ENCODE measurements at places on chromosomes 11 and 22. TPM values are rescaled to one million over a fixed set of nuclear protein-coding genes. Genes with fewer than 3 reads are reported as not detected.

DNA sequence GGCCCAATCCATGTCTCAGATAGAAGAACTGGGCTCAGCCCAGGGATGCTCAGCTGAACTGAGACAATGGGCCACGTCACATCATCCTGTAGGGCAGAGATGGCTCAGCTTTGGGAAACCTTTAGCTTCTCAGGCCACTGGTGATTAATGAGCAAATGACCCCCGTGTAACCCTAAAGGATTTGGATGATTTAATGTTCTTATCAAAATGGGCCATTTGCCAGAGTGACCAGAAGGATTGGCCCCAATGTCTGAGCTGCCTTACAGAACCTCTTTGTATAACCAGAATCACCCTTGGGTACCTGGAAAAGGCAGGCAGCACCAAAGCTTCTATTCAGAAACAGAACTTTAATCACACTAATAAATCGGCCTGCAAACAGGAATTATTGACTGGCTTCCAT is 73.7 kb downstream of the ABTB2 start:
- no peak overlapping the region for H3K4me3 ChIP-seq
- no peaks in the 10 kb centered on the region for H3K27me3 ChIP-seq
- no peak for DNase-seq
- H3K27ac ChIP-seq: no peak overlapping the region
- H3K36me3 ChIP-seq: no peaks in the 10 kb centered on the region

GRCh38 chr11:134742956-134743819 is 331.1 kb upstream of the B3GAT1 start:
- no peak overlapping the region for H3K4me3 ChIP-seq
- peak; percentile 87 for DNase-seq
- H3K27me3 ChIP-seq: no peaks in the 10 kb centered on the region
- no peak overlapping the region for H3K27ac ChIP-seq

The SYCE3 gene
- total RNA-seq: not detected

DNA sequence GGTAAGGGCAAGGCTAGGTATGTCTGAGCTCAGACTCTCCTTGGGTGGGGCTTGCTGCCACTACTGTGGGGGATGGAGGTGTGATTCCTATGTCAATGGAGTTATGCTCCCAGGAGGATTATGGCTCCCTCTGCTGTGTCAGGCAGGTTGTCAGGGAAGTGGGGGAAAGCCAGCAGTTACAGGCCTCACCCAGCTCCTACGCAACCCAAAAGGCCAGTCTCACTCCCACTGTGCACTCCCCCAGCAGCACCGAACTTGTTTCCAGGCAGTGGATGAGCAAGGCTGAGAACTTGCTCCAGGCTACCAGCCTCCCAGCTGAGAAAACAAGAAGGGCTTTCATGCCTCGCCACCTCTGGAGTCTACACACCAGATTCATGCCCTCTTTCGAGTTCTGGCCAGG is 18.2 kb downstream of the C11orf91 start:
- H3K27me3 ChIP-seq: no peaks in the 10 kb centered on the region
- no peak overlapping the region for H3K4me3 ChIP-seq
- no peak for DNase-seq
- no peaks in the 10 kb centered on the region for H3K4me1 ChIP-seq
- H3K36me3 ChIP-seq: no peaks in the 10 kb centered on the region

The TMPRSS5 gene
- total RNA-seq: 2.4 TPM

GRCh38 chr11:2665526-2666400 is 34.0 kb downstream of the KCNQ1OT1 start:
- no peak overlapping the region for H3K27ac ChIP-seq
- H3K4me1 ChIP-seq: no peaks in the 10 kb centered on the region
- peaks cover 18% of the 10 kb centered on the region for H3K36me3 ChIP-seq
- H3K27me3 ChIP-seq: no peaks in the 10 kb centered on the region
- no peak for DNase-seq

DNA sequence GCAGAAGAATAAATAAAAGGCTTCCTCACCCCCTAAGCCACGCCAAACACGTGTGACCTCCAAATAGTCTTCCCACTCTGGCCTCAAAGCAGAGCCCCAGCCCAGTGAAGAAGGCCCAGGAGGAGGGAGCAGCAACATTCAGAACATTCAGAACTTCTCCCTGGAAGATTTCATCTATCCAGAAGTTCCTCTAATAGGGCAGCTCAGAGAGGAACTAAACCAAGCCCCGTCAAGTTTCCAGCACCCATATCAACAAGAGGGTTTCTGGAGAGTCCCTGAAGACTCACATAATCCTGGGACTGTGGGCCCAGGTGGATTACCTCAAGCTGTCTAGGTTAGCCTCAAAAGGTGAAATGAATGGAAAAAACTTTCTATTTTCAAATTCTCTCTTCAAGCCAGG is 39.4 kb downstream of the PC start:
- no peaks in the 10 kb centered on the region for H3K27me3 ChIP-seq
- no peak for DNase-seq
- no peak overlapping the region for H3K27ac ChIP-seq
- no peaks in the 10 kb centered on the region for H3K4me1 ChIP-seq
- H3K4me3 ChIP-seq: no peak overlapping the region
- no peaks in the 10 kb centered on the region for H3K36me3 ChIP-seq

The NLRP10 gene
- total RNA-seq: 0.14 TPM

- H3K27me3 ChIP-seq: no peaks in the 10 kb centered on the region
- H3K4me3 ChIP-seq: no peak overlapping the region
- no peak overlapping the region for H3K27ac ChIP-seq
- no peaks in the 10 kb centered on the region for H3K4me1 ChIP-seq
- no peaks in the 10 kb centered on the region for H3K36me3 ChIP-seq
- DNase-seq: no peak
These were observed 60.1 kb downstream of the SCN3B start for GRCh38 chr11:123594188-123594901.

The RNF215 gene
- 14.2 TPM for total RNA-seq

- DNase-seq: no peak
- no peaks in the 10 kb centered on the region for H3K36me3 ChIP-seq
- H3K4me3 ChIP-seq: no peak overlapping the region
These were observed 29.5 kb downstream of the SLC22A12 start for GRCh38 chr11:64620381-64620971.

DNA sequence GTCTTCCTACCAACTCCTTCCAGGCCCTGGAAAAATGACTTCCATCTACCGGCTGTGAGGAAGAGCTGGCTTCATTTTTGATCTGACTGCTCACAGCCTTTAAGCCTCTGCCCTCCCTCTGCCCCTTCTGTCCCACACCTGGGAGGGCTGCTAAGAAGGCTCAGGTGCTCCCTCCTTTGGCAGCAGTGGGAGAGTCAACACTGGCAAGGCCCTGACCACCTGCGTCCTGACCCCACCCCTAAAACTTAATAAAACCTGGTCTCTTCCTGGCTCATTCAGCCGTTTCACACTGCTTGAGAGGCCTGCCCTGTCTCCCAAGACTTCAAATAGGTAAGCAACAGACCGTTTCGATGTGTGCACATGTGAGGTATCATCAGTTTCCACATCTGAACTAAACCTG is 52.1 kb upstream of the NFRKB start:
- no peak overlapping the region for H3K4me3 ChIP-seq
- no peaks in the 10 kb centered on the region for H3K27me3 ChIP-seq
- peak overlapping the region; percentile 72 for H3K27ac ChIP-seq
- no peak for DNase-seq
- peaks cover 21% of the 10 kb centered on the region for H3K4me1 ChIP-seq

Data from Caco-2 (cell line).